ENCODE measurements at places on chromosomes 4 and X.

DNA sequence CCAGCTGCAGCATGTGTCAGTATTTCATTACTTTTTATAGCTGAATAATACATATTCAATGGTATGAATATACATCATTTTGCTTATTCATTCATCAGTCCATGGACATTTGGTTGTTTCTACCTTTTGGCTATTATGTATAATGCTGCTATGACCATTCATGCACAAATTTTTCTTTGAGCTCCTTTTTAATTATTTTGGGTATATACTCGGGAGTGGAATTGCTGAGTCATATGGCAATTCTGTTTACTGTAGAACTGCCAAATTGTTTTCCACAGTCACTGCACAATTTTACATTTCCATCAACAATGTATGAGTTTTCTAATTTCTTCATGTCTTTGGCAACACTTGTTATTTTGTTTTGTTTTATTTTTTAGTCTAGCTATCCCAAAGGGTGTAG is 405.9 kb upstream of the PITX2 start:
- DNase-seq: no peak

DNA sequence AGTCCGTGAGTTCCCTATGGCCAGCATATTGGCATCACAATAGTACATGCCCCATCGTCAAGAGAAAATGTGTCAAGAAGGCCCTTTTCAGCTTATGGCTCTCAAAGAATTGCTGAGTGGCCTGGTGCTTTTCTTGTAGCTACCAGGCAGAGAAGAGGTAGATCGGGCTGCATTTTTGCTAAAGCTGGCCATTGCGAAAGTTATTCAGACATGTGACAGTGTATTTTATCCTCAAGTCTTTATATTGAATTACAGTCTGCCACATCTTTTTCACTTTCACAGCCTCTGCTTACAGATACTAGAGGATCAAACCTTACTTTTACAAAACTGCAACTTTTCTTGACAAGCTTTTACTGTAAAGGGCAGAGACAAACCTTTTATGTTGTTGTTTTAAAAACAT is 261.5 kb upstream of the IGFBP7 start:
- DNase-seq: no peak

DNA sequence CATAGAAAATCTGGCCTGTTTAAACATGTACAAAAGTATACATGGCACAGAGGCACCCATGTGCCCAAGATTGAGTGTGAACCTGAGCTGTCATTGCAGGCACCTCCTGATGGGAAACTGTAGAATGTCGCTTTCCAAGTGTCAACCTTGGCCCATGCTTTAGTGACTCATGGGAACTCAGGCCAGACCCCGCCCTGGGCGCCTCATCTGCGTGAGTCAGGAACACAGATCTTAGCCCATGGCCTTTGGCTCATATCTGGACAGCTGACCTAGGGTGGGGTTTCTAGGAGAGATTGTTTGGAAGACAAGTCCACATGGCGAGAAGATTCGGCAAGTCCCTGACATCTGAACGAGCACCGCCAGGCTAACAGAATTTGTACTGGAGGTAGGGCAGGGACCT is 50.0 kb downstream of the CYTL1 start:
- DNase-seq: peak; percentile 74

DNA sequence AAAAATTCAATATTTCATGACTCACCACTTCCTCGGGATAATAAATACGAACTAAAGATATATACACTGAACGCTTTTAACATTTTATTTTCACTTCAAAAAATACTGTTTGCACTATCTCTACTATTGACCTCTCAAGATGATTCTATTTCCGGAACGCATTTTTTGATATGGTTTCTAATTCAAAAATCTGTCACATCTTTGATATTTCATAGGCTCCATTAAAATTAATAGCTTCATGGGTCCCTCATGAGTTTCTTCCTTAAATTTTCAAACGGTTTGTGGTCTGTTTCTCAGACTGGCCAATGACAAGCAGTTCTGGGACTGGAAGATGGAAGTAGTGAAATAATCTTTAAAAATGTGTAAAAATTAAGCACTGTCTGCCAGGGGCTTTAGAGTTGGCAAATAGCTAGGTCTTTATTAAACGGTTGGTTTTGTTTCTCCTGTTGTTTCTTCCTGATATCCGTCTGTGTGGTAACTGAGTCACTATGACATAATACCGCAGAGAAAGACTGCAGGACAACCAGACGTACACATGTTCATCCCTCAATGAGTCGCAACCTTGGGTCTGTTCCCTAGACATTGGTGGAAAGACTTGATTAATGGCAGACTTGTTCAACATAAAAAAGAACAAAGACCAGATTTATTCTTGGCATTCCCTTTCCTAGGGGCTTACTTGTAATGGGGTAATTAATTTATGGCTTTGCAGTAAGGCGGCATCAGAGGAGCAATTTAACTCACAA is 133.8 kb downstream of the PALLD start:
- no peak for DNase-seq

GRCh38 chr4:54954656-54955388 is 170.6 kb downstream of the KDR start:
- DNase-seq: peak; percentile 48

DNA sequence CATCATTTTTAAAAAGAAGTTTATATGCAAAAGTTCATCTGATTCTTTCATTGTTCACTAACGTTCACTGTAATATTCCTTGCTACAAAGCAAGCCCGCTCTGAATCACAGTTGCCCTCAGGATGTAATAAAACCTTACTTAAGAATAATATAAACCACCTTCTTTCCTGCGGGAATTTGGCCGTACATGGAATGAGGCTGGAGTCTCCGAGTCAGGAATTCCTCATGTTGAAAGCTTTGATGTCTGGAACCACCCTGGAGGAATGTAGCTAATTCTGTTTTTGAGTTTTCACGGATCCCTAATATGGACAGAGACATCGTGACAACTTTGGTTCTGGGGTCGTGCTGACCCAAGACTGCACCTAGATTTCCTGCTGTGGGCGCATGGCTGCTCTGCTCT is 58.5 kb downstream of the CRLF2 start:
- no peak for DNase-seq

DNA sequence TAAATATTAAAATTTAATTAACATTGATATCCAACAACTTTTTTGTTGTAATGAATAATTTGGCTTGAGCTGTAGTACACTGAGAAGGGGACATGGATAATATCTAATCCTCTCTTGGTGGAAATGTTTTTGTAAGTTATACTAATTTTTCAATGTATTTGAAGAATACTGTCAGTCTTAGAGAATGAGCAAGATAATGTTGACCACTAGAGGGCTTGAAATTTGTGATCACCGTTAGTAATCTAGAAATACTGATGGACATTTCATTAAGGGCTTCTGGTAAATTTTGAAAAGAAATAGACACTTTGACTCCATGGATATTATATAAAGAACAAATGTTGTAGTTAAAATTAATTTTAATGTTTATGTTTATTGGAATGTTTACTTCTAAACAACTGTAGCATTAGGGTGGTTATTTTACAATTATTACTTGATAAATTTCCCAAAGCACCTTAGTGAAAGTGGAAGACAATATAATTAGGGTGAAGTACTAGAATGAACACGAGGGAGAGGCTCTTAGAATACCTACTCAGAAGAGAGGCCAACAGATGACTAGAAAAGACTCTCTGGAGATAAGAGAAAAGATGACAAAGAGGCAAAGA is 20.0 kb upstream of the CAMK2D start:
- no peak for DNase-seq

DNA sequence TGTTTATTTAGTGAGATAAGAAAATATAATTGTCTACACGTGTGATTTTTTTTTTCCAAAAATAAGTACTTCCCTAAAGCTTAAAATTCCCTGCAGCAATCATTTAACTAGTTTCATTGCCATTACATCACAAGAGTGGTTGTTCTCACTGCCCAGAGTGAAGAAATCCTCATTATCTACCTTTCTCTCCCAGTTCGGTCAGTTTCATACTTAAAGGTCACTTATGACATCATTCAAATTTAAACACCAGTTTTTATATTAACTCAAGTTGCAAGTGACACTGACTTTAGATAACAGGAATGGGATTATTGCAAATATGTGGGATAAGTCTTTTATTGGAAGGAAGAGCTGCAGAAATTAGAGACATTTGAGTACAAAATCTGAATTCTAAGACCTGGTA is 1699.8 kb upstream of the IGFBP7 start:
- no peak for DNase-seq

GRCh38 chr4:38371391-38371851 is 292.6 kb upstream of the KLF3 start:
- no peak for DNase-seq

GRCh38 chr4:108794136-108794535 is 31.3 kb upstream of the ETNPPL start:
- no peak for DNase-seq

DNA sequence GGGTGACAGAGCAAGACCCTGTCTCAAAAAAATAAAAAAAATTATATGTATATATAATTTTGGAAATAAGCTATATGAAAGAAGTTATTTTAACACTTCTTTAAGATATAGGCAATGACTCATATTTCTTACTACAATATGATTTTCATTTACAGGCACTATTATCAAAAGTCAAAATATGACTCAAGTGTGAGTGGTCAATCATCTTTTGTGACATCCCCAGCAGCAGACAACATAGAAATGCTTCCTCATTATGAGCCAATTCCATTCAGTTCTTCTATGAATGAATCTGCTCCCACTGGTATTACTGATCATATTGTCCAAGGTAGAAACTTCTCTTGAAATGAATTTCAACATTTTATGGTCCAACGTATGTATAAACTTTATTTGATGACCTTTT is 20.8 kb downstream of the OCIAD1 start:
- no peak for DNase-seq

DNA sequence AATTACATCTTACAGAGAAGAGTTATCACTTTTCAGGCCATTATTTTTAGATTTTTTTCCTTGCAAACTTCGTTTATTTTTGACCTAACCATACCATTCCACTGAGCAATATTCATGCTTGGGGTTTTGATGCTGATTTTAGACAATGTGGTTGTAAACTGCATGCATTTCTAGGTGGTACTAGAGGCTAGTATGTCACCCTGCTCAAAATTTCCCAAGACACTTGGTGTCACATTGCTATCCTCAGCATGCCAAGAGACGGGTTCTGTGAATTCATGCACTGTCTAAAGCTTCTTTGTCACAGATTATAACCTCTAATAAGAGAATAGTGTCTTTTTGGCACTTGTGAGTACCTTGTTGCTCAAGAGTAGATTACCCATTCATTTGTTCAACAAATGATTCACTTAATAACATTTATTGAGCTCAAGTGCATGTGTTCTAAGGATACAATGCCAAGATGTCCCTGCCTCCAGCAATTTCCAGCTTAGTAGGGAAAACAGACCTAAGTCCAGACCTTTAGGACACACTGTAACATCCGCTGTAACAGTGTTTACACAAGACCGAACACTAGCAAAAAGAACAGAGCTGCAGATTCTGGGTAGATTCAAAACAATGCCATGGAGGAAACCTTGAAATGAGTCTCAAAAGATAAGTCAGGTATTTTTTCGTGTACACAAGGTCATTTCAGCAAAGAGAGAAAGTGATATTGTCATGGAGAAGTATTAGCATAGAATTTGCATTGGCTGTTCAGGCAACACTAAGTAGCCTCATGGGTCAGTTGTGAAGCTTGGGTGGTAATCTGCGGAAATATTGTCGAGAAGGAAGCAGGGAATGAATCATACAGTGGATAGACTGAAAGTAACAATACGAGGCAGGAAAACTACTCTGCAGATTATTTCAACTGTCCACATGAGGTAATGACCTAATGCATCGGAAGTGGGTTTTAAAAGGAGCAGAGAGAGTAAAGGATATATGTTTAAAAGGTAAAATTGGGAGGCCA is 515.1 kb upstream of the ZFP42 start:
- DNase-seq: no peak

DNA sequence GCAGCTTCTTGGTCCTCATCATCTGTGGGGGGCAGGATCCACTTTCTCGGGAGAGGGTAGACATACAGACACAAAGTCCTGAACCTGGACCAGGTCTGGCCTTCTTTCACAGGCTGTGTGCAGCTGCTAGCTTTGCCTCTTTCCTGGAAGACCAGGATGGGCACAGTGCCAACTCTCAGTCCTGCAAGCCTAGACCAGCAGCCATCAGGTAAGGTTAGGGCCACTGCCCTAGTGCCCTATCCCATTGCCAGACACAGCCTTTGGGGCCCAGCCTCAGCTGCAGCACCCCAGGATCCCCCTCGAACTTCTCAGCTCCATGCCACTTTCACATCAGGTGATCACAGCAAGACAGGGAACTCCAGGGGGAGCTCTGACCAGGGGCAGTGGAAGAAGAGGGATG is 38.4 kb downstream of the ZNF185 start:
- DNase-seq: no peak

DNA sequence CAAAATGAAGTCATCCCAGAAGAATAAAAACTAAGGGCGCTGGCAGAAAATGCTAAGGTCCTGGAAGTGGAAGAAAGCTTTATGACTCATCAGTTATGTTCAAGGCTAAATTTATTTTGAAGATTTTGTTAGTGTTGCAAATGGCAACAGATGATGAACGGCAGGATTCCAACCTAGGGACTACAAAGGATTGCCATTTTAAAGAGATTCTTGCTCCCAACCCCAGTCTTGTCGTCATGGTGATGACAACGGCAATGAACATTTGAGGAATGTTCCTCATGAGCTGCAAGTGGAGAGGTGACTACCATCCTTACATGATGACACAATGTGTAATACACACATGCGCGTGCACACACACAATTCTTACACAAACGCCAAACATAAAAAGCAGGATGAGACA is 54.4 kb upstream of the FTHL17 start:
- DNase-seq: no peak
